ENCODE measurements at places on chromosomes 5 and 9.

DNA sequence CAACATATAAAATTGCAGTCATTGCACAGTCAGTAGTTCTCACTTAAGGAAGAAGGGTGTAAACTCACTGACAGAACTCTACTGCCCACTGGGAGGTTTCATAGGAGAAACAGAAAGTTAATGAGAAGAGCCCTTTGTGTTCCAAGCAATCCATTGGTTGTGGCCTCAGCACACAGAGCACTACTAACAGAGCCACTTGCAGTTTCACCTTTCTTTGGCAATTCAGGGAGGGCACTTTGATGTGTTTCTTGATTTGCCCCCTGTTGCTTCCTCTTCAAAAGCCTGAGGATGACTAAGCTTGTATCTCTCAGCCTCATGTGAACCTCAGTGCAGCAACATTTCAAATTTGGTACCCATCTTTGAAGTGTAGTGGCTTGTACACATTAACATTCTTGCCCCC is 409.4 kb downstream of the DMRTA1 start:
- DNase-seq = no peak

GRCh38 chr9:105449081-105449480 is 1.2 kb downstream of the FSD1L start:
- DNase-seq = no peak

DNA sequence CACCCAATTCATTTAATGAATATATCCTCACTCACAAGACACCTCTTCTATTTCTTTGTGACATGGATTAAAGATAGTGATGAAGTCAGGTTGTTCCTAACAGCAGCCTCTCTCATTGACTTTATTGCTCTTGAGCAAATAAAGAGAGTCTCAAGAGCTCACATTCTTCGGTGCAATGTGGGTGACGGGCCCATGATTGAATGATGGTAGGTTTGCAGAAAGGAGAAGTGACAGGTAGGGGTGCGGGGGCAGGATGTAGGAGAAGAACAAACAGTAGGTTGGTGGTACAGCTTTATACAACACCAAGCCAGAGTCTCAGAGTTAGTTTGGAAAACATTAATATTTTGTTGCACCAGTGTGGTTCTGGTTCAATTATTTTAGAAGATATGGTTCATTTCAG is 122.2 kb downstream of the SLIT3 start:
- DNase-seq = no peak

- no peak for DNase-seq
These were observed 32.9 kb downstream of the FRMD3 start for GRCh38 chr9:83505282-83505681.

GRCh38 chr9:118609355-118610044 is 759.7 kb downstream of the BRINP1 start:
- no peak for DNase-seq

DNA sequence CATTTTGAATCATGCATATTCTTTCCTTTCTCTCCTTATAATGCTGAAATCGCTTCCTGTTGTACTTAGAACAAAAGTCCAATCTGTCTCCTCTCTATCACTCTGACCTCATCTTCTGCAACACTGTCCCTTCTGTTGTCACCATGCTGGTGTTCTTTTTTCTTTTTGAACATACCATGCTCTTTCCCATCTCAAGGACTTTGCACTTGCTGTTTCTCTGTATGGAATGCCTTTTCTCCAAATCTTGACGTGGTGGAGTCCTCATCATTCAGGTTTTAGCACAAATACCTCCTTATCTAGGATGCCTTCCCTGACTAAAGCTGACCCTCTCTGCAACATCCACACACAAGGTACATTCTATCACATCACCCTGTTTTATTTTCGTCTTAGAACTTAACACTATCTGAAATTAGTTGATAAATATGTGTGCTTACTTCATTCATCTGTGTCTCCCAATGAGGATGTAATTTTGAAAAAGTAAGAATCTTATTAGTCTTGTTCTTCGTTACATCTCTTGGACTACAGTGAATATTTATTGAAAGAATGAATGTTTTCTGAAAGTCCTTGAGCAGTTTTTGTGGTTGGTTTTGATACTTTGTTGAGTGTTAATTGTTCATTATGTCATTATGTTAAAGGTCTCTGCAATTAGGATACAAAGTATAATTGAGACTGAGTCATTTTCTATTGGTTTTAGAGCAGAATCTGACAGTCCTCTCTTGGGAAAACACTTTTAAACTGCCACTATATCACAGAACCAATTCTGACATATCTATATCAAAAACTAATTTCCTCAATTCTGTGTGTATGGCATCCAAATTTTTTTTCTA is 145.3 kb upstream of the RASA1 start:
- DNase-seq = no peak

DNA sequence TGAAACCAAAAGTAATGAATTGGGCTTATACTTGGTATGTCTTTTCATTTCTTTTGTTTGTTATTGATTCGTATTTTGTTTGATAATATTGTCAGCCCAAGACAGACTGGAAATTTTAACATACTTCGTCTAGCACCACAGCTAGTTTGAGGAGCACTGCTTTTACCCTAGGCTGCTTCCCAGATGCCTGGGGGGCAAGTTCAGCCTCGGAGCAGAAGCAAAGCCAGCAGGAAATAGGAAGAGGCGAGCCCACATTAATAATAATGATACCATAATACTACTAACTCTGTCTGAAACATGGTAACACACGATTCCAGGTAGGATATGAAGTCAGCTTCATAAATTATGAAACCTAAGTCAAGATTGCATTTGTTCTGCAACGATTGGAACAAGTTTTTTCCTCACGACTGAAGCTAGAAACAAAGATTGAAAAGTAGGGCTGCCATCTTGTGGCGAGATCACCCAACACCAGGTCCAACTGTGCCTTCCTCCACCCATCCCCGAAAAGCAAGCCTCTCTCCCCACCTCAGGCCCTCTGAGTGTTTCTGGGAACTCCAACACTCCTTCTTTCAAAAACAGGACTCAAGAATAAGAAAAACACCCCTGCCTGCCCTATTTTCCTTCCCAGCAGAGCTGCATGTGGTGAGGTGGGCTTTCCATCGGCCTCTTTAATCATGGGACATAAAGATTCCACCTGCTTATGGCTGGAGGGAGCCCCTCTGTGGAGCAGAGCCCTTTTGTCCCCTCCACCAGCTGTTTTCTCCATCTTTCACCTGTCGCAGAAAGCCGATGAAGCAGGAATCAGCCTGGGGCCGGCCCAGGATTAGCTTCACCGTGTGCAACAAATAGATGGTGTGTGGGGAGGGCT is 236.4 kb downstream of the CAAP1 start:
- peak; percentile 13 for DNase-seq

GRCh38 chr9:35829084-35829763 is at the start of gene TMEM8B:
Gene TMEM8B, plus strand, starts transcription at chr9:35829228. Its CDS starts 220 bp downstream, at chr9:35829448.
- peak; percentile 94 for DNase-seq

GRCh38 chr5:61549530-61549929 is 217.5 kb downstream of the ZSWIM6 start:
- DNase-seq = no peak

- no peak for DNase-seq
These were observed 23.5 kb downstream of the GDNF start for GRCh38 chr5:37816331-37816730.

DNA sequence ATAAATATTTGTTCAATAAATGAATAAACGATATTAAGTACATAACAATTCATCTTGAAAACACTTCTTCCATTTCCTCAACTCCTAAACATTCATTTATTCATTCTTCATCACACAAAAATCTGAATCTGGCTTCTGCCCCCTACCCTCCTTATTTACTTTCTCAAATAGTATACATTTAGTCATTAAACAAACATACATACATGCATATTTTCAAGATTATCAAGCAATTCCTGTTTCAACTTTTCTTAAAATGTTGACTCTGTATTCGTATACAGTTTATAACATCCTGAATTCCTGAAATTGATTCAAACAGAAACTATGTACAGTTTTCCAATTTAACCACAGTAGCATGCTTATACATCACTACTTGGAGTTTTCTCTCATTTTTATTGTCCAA is 129.0 kb downstream of the MUSK start:
- DNase-seq = no peak

GRCh38 chr9:124348831-124349230 is 66.4 kb downstream of the PSMB7 start:
- no peak for DNase-seq

- peak; percentile 48 for DNase-seq
These were observed 2.4 kb downstream of the EGR1 start for GRCh38 chr5:138467711-138468132.

GRCh38 chr5:179300581-179301180 is 44.6 kb downstream of the ADAMTS2 start:
- DNase-seq = no peak

- DNase-seq = no peak
These were observed 34.7 kb downstream of the PAEP start for GRCh38 chr9:135596211-135596610.

DNA sequence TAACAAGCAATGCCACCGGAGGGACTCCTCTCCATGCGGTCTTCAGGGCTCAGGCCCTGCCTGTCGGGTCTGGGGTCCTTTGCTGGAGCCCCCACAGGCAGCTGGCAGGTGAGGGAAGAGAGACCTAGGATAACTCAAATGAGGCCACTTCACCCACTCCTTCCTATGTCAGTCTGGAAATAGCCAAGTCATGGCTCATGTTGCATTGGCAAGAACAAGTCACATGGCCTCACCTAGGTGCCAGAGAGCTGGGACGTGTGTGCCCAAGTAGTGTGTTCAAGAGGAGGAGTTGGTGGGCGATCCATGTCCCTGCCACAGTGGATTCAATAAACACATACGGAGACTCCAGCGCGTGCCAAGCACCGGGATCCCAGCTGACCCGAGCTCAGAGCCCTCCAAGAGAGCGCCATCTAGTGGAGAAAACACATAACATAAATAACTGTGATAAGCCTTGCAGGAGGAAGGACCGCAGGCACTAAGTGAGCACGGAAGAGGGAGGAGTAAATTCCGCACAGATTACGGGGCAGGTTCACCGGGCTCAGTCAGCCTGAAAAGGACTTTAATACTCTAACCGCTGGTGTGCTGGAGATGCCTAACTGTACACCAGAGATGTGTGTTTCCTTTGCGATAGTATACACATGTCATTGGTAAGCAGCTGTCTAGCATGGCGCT is 580.8 kb downstream of the CCDC171 start:
- peak; percentile 73 for DNase-seq

GRCh38 chr9:125825762-125826161 is 78.6 kb downstream of the PBX3 start:
- no peak for DNase-seq

GRCh38 chr5:34728236-34728635 is 72.1 kb downstream of the RAI14 start:
- no peak for DNase-seq

DNA sequence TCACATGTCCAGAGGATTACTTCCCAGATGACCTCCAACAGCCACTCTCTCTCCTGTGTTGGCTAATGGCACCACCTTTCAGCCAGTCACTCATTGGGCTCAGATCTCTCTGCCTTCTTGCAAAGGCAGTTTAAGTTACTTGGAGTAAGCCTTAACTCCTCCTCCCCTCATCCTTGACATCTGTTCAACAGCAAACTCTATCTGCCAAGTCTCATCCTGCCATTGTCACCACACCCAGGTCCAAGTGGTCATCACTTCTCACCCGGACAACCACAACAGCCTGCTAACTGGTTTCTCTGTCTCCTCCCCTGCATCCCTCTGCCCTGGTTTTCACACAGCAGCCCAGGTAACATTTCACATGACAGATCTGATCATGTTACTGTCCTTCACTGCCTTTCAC is 58.5 kb downstream of the DCP2 start:
- no peak for DNase-seq

DNA sequence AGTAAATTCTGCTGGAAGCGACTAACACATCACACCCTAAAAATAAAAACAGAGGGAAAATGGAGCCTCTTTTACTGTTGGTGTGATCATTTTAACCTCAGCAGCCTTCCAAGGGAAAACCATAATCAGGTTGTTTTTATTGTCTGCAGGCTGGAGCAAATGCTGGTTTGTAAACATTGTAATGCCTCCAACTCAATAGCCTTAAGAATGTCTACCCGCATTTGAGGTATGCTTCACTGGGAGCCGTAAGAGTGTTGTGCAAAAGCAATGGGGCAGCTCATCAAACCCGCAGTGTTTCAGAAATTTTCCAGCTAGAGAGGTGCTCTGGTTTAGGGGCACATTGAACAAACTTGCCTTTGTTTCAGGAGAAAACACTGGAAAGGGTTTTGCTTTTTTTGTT is 17.0 kb downstream of the NIM1K start:
- DNase-seq = no peak

GRCh38 chr5:120926471-120926870 is 462.4 kb downstream of the PRR16 start:
- DNase-seq = no peak

GRCh38 chr9:109557481-109557880 is 59.4 kb upstream of the PTPN3 start:
- DNase-seq = no peak

DNA sequence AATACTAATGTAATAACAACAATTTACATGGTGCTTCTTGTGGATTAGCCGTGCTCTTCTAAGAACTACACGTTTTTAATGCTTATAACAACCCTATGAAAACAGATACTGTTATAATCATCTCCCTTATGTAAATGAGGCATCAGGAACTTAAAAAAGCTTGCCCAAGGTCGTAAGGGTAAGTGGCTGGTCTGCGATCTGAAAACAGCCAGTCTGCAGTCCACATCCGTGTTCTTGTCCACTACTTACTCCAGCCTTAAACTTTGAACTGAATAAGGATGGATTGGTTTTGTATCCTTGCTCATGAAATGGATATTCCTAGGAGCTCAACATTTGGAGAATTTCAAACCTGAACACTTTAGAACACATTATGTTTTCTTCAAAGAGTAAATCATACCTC is 26.7 kb downstream of the PAM start:
- DNase-seq = no peak

- DNase-seq = no peak
These were observed 191.0 kb upstream of the S1PR3 start for GRCh38 chr9:88800329-88800682.

DNA sequence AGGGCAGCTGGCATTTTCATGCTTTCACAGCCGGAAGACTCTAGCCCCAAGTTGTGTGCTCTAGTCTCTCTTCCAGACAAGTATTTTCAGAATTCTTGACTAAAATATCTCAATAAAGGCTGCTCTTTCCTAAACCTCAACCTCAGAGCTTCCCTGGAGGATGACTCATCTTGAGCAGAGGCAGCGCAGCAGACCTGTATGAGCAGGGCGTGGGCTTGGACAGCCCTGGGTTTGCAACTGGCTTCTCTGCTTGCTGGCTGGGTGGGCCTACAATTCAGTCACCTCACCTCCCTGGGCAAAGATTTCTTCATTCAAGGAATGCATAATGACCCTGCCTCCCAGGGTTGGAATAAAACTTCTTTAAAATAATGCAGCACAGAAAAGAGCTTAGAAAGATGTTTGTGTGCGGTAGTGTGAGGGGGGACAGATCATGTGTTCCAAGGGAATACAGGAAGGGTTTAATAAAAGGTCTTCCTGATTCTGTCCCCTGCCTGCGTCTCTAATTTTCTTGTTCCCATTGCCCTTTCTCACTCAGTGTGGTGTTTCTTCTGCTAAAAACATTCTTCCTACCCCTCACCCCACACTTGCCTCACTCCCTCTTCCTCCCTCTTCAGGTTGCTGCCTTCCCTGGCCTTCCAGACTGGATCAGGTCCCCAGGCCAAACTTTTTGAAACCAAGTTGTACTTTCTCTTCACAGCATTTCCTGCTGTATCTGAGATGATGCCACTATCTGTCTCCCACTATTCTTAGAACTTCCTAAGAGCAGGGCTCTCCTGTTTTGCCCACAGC is 39.4 kb upstream of the MAP1B start:
- no peak for DNase-seq

Data from erythroblast (primary cell).